ENCODE measurements at places on chromosomes 5 and 9.

DNA sequence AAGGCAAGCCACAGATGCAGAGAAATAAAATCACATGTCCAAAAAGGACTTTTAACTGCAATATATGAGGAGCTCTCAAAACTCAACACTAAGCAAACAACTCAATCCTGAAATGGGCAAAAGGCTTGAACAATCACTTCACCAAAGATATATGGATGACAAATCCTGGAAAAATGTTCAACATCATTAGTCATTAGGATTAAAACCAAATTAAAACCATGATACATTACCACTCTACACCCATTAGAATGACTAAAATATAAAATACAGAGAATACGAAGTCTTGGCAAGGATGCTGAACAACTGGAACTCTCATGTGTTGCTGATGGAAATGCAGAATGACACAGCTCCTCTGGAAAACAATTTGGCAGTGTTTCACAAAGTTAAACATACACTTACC lies 277.4 kb downstream of the TLE1 start:
- DNase-seq, result peak; percentile 56

DNA sequence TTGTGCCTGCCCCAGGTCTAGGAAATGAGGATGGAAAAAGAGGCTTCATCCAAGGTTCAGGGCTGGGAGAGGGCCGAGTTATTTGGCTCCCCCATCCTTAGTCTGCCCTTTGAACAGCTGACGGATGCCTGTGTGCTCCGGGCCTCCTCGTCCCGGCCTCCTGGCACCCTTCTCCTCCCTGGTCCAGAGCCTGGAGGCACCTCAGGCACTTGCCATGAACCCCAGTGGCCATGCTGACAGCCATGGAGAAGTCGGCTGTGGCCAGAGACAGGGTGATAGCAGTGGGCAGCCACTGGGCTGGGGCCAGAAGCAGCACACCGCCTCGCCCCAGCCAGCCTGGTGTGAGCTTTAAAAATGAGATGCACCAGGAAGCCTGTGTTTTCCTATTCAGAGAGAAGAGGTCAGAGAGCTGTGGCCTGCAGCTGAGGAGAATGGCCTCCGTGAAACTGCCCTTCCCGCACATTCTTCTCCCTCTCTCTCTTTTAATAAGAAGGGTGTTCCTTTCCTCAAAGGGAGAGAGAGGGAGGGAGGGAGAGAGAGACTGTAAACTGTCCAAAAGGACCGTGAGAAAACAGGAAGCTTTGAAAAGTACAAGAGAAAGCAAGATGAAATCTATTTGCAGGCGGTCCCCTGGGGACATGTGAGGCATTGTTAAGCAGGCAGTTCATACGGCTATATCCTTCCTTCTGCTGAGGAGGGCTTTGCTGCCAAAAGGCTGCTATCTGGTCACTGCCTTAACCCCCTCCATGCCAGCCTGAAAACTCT lies 55.3 kb downstream of the ZNF366 start:
- peak; percentile 99 for DNase-seq

DNA sequence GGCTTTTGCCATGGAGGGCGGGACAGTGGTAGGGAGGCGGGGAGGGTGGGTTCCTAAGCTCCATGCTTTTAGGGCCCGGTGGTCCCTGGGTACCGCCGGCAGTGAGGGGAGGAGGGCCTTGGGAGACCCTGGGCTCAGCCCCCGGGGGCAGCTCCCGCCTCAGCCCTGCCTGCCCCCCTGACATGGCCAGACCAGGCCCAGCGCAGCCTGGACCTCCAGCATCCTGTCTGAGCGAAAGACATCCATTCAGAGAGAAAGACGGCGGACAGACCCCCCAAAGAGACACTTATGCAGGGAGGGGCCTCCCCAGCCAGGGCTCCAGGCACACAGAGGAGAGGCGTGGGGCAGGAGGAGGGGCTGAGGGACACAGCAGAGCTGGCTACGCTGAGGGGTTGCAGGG lies 45.3 kb downstream of the KCNT1 start:
- DNase-seq, result no peak

DNA sequence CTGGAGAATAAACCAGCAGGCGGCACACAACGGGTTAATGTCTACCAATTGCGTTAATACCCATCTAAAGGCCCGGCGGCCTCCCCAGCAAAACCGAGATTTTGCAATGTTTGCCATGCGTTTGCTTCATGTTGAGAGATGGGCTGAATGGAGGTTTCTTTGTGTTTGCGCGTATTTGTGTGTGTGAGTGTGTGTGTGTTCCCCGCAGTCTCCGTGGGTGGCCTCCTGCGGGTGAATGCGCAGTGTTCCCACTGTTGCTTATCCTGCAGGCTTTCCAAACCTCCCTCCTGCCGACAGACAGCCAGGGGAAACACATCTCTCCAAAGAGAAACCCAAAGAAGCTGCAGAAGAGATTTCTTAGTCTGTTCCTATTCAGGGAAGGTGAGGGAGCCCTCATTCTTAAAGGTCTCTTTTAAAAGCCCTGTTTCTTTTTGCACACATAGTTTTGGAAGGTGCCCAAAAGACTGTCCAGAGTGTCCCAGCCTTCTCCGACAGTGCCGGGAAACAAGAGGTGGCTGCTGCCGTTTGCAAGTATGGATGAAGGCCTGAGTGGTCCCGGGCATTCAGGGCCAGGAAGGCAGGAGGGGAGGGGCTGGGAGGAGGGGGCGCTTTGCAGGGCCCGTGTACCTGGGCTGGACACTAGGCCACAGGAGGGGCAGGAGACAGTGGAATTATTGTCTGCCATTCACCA lies 103.8 kb upstream of the ERCC6L2 start:
- DNase-seq, result peak; percentile 32

- DNase-seq, result no peak
Measured at GRCh38 chr5:34035756-34036155, 7.3 kb downstream of the C1QTNF3 start.

DNA sequence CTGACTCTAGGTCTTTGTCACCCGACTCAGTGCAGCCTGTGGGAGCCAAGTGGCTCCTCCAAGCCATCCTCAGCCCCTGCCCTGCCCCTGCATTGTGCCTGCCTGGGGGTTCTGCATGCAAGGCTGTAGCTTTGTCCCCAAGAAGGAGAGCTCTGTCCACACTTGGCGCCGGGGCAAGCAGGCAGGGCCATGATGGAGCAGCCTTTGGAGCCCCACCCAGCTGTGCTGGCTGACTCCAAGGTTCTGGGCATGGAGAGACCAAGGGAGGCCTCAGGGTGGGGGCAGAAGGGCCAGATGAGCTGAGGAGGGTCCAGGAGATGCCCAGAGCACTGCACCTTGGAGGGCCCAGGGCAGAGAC lies 226.2 kb downstream of the CACNA1B start:
- DNase-seq, result no peak

DNA sequence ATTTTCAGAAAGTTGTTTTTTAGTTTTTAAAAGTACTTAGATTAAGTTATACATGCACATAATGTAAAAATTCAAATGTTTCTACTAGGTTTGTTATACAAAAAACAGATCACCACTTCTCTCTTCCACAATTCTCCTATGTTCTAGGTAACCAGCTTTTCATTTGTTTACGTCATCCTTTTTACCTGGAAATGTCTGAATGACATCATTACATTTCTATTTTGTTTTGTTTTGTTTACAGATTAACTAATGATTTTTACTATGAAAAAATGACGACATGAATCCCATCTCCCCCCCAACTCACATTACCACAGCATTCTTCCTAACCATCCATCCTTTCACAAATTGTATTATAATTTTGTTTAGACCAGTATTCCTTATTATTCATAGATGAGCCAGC lies 1709.2 kb downstream of the EFNA5 start:
- DNase-seq, result no peak

GRCh38 chr5:143542798-143543144 lies 139.3 kb upstream of the NR3C1 start:
- no peak for DNase-seq

GRCh38 chr5:180618829-180619562 lies 27.7 kb upstream of the SCGB3A1 start:
- DNase-seq, result peak; percentile 67

GRCh38 chr5:132688536-132689339 lies 14.9 kb downstream of the IL4 start:
- no peak for DNase-seq

DNA sequence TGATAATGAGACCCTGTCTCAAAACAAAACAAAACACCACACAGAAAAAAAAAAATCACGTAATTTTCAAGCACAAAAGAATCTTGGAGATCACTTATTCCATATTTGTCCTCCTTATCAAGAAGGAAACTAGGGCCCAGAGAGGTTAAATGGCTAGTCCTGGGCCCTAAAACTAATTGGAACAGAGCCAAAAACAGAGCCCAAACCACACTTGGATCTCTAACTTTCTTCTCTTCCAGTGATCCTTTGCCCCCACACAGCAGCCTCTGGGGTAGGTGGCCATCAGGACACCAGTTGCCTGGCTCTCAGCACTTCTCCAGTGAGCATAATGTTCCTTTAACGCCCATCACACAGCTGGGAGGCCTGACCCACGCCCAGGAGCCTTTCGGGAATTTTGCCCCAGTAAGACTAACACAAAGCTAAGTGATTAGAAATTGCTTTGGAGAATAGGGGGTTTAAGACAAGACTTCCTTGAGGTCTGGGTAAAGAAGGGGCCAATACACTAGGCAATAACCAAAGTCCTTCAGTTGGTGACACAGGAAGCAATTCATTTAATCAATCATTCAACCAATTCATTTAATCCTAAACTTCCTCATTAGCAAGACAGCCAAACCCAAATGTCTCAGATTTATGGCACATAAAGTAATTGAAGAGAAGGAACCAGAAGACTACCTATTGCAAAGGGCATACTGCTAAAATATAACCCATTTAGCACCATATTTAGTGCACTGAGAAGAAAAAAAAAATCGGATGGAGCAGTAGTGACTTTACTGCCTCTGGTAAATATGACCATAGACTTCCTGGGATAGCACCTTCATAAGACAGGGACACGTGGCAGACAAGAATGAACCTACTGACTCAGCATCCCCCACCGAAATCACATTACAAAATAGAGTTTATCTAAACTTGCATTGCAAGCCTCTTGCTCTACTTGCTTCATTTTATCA lies 77.8 kb downstream of the ZNF608 start:
- DNase-seq, result no peak

GRCh38 chr5:51194671-51195070 lies 188.6 kb upstream of the ISL1 start:
- DNase-seq, result no peak

DNA sequence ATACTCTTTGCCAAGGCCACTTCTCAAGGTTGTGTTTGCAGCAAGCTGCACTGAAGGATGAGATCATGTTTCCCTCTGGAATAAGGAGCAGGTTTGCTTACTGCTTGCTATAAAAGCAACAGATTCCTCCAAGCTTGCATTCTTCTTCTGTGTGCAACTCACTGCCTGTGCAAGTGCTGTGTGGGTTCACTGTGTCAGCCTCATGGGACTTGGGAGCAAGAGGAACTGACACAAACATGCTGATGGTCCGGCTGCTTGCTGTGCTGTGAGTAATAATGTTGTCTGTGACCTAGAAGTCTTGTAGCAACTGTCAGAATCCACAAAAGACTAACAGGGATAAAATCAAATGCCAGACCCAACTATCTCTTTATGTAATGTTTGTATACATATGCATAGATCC lies 33.6 kb upstream of the SHC3 start:
- no peak for DNase-seq

GRCh38 chr5:56185768-56186311 lies 47.3 kb downstream of the ANKRD55 start:
- no peak for DNase-seq

DNA sequence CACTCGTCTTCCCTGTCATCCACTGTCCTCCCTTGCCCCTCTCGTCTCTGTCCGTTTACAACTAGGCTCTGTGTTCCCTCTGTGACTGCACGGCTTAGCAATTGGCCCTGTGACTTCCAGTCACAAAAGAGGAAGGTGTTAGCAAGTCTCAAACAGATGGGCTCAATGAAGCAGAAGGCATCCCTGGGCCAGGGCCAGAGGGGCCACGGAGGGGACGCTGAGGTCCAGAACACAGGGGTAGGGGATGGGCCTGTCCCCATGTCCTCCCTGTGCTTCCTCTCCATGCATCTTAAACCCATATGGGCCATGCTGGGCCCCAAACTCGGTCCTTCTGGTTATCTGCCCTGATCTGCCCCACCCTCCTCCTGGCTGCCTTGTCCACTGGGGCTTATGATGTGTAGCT lies at the start of gene CD72:
TSS of gene CD72 (minus strand) at position 89 of the 403 bp plus-strand sequence. CDS start 110 bp downstream, outside the sequence.
- DNase-seq, result no peak

DNA sequence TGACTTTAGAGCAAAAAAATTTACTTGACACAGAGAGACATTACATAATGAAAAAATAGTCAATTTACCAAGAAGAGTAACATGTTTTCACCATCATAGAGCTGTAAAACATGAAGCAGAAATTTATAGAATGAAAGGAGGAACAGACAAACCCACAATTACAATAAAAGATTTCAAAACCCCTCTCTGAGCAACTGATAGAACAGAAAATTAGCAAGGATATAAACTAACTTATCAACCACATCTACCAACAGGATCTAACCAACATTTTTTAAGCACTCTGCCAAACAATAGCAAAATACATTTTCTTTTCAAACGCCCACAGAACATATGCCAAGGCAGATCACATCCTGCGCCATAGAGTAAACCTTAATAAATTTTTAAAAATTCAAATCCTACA lies 17.9 kb downstream of the SLCO4C1 start:
- no peak for DNase-seq

DNA sequence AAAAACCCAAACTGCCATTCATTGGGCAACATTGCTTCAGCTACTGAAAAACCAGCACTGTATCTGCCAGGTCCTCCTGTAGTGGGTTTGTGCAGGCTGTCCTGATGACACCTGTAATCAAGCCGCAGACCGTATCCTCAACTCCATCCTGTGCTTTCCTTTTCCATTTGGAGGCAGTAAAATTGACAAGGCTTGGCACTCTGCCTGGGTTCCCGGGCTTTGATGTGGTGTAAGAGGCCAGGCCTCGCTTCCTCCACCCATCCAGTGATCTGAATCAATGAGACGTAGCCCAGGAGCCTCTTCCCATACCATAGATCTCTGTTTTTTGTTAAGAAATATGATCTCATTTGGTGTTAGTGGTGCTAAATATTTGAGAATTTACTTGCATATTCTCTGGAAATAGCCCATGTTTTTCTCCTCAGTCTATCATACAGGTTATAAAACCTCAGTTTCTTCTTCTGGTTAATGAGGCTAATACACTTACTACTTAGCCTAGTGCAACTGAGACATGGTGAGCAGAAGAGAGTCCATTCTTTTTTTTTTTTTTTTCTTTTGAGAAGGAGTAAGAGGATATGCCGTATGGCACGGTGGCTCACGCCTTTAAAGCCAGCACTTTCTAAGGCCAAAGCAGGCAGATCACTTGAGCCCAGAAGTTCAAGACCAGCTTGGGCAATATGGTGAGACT lies 34.8 kb downstream of the LSM11 start:
- peak; percentile 7 for DNase-seq

GRCh38 chr9:113738496-113738892 lies 137.6 kb upstream of the ZNF618 start:
- no peak for DNase-seq

All from fibroblast of skin of back (primary cell).